Uterus (tissue), 4 donors: ENCODE measurements at places on chromosomes 3 and 15. TPM values are rescaled to one million over a fixed set of nuclear protein-coding genes. Genes with fewer than 3 reads are reported as not detected.

GRCh38 chr3:159766563-159767185 lies 222.0 kb upstream of the IL12A start:
- no peak overlapping the region for H3K4me3 ChIP-seq
- no peaks in the 10 kb centered on the region for H3K4me1 ChIP-seq
- no peaks in the 10 kb centered on the region for H3K36me3 ChIP-seq
- DNase-seq, result no peak

DNA sequence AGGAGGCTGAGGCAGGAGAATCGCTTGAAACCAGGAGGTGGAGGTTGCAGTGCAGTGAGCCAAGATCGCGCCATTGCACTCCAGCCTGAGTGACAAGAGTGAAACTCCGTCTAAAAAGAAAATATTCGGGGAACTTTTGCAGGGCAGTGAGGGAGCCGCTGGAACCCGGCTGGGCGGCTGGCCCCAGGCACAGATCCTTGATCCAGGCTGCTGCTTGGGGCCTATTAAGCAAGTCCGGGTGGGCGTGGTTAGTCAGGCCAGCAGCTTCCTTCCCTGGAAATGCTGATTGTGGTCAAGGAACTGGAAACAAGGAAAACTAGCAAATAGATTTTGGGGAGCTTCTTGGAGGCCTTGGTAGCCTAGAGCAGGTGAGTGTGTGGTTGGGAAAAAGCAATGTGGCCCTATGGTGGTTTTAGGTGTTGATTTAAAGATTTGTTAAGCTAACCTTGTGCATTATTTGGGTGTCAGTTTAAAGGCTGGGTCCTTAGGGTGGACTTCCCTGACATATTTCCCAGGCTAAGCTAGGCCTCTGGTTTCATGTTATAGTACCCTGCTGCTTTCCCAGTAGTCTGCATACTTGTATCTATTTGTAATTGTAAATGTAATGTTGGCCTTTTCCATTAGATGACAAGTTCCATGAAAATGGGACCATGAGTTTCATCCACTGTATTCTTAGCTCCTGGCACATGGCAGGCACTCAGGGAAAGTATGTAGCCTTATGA lies 17.7 kb upstream of the SNX22 start:
- no peaks in the 10 kb centered on the region for H3K36me3 ChIP-seq
- no peak overlapping the region for H3K27ac ChIP-seq
- no peaks in the 10 kb centered on the region for H3K27me3 ChIP-seq
- no peaks in the 10 kb centered on the region for H3K4me1 ChIP-seq
- H3K4me3 ChIP-seq, result no peak overlapping the region

DNA sequence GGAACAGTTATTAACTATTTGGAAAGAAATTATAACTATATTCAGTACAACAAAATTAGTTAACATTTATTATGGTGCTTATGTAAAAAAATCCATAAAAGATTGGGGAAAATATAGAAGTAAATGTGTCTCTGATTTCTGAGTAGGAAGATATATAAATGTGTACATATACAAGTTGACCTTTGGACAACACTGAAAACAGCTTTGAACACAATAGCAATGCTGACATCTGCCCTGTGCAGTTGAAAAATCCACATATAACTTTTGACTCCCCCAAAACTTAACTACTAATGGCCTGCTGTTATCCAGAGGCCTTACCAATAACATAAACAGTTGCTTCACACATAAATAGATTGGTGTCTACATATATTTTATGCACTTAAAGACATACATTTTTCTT lies 12.3 kb downstream of the TIMMDC1 start:
- no peak overlapping the region for H3K27ac ChIP-seq
- H3K36me3 ChIP-seq, result no peaks in the 10 kb centered on the region
- no peaks in the 10 kb centered on the region for H3K4me1 ChIP-seq
- DNase-seq, result no peak
- H3K4me3 ChIP-seq, result no peak overlapping the region

DNA sequence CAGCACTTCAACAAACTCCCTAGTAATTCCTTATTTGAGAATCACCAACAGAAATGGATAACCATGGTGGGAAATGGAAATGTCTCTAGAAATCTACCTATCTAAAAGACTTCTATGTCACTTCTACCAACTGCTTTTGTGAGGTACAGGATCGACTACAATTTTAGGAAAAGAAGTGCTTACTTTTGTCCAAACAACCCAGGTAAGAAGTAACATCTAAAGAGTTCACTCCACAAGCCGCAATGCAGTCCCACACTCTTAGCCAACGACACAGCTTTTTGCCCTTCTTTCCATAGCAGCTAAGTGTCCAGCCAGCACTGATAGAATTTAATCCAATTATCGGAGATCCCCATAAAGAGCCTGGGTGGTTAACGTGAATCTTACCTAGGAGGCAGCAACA lies 28.1 kb downstream of the ANXA2 start:
- no peaks in the 10 kb centered on the region for H3K36me3 ChIP-seq
- no peaks in the 10 kb centered on the region for H3K4me1 ChIP-seq
- no peak for DNase-seq
- H3K27ac ChIP-seq, result no peak overlapping the region
- H3K27me3 ChIP-seq, result no peaks in the 10 kb centered on the region

DNA sequence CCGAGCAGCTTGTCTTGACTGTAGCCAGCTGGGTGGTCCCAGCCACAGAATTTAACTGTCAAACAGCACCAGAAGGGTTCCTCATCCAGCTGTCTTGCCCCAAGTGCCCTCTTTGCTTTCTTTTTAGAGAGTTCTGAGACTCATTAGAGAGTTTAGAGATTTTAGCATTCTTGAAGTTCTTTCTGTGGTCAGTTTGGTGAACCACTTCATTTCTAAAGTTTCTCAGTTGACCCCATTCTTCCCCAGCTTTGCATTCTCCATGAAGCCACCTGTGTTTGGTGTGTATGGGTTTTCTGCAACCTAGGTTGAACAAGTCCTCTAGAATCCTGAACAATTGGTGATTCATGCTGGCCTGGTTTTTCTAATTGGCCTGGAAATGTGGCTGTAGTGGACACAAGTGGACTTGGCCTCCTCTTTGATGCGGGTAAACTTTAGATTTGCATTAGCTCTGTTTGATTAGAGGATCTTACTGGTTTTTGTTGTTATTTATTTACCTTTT lies 33.7 kb downstream of the FLNB start:
- DNase-seq, result no peak
- no peaks in the 10 kb centered on the region for H3K27me3 ChIP-seq
- H3K4me1 ChIP-seq, result no peaks in the 10 kb centered on the region
- H3K4me3 ChIP-seq, result no peak overlapping the region

DNA sequence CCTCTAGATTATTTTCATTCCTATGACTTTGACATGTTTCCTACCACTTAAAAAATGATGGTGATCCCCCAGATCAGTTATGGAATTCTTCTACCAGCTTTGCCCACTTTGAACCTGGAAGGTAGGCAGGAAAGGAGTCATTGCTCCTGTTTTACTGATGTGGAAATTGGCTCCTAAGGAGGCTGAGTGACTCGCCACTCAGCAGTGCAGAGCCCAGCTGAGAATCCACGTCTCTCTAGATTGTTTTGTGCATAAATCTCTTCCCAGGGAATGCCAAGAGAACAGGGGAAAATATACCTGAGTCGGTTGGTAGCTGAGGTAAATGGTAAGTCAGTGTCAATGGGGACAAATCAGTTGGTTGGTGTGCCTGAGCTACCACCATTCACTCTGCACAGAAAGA lies 4.7 kb downstream of the LTF start:
- H3K36me3 ChIP-seq, result no peaks in the 10 kb centered on the region
- DNase-seq, result no peak
- no peaks in the 10 kb centered on the region for H3K4me1 ChIP-seq
- H3K4me3 ChIP-seq, result no peak overlapping the region

- no peaks in the 10 kb centered on the region for H3K27me3 ChIP-seq
- H3K27ac ChIP-seq, result no peak overlapping the region
- no peaks in the 10 kb centered on the region for H3K4me1 ChIP-seq
- H3K36me3 ChIP-seq, result no peaks in the 10 kb centered on the region
Measured at GRCh38 chr15:55907797-55908196, 85.6 kb downstream of the NEDD4 start.

- no peak for DNase-seq
- no peak overlapping the region for H3K4me3 ChIP-seq
- no peaks in the 10 kb centered on the region for H3K4me1 ChIP-seq
- H3K27me3 ChIP-seq, result no peaks in the 10 kb centered on the region
- H3K36me3 ChIP-seq, result no peaks in the 10 kb centered on the region
- no peak overlapping the region for H3K27ac ChIP-seq
Measured at GRCh38 chr3:115388811-115389210, 234.5 kb upstream of the GAP43 start.

DNA sequence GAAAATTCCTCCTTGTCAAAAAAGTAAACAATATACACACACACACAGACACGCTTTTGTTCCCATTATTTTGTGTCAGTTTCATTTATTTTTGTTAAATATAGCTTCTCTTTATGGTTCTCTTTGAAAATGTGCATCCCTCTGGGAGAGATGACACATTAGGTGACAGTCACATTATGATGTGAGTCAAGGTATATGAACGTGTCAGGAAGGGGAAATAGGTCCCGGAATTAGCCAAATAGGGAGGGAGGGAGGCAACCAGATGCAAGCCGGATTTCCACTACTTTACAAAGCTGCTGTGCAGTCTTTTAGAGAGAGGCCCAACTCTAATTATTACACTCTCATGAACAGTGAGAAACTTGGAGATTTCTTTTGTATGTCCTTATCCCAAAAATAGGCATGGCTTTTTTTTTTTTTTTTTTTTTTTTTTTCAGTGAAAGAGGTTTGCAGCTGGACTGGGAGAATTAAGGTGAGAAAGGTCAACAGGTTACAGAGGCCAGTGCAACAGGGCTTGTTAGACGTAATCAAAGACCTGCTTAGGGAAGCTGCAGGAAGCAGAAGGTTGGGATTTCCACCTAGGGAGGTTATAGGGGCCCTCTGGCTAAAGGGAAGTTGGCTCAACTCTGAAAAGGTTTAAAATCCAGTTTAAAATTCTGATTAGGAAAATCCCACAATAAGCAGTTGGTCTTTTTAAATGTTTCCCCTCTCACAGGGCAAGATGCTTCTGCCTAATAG lies 240.5 kb upstream of the UBE2E1 start:
- H3K27me3 ChIP-seq, result no peaks in the 10 kb centered on the region
- no peaks in the 10 kb centered on the region for H3K4me1 ChIP-seq
- no peak overlapping the region for H3K27ac ChIP-seq
- no peaks in the 10 kb centered on the region for H3K36me3 ChIP-seq
- DNase-seq, result no peak

DNA sequence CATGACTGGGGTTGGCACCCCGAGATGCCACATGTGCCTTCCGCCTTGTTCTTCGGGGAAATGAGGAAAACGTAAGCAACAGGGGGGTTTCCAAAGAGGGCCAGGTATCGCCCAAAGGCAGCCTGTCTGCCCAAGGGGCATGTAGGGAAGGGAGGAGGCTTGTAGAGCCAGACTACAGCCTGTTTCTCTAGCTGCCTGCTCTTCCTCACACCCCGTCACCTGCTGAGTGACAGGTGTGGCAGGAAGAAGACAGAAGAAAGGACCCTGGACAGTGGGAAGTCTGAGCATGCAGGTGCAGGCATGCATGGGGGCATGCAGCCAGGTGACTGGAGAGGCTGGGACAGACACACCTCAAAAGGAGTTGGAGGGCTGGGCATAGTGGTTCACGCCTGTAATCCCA lies 9.8 kb downstream of the PLA2G4E start:
- no peak overlapping the region for H3K27ac ChIP-seq
- DNase-seq, result no peak
- no peak overlapping the region for H3K4me3 ChIP-seq
- no peaks in the 10 kb centered on the region for H3K27me3 ChIP-seq
- H3K36me3 ChIP-seq, result no peaks in the 10 kb centered on the region

FAM227B gene
- total RNA-seq, result 2.6 TPM

- no peaks in the 10 kb centered on the region for H3K27me3 ChIP-seq
- no peak for DNase-seq
- no peaks in the 10 kb centered on the region for H3K4me1 ChIP-seq
- no peak overlapping the region for H3K27ac ChIP-seq
- no peak overlapping the region for H3K4me3 ChIP-seq
Measured at GRCh38 chr3:196927571-196928453, 14.5 kb downstream of the NCBP2 start.

- peak; percentile 32 for DNase-seq
- peak overlapping the region; percentile 1 for H3K4me3 ChIP-seq
- H3K27me3 ChIP-seq, result no peaks in the 10 kb centered on the region
- H3K36me3 ChIP-seq, result no peaks in the 10 kb centered on the region
- no peaks in the 10 kb centered on the region for H3K4me1 ChIP-seq
- peak overlapping the region; percentile 23 for H3K27ac ChIP-seq
Measured at GRCh38 chr3:157045238-157045850, 114.6 kb downstream of the CCNL1 start.

IGSF11 gene
- total RNA-seq, result 1.2 TPM

DNA sequence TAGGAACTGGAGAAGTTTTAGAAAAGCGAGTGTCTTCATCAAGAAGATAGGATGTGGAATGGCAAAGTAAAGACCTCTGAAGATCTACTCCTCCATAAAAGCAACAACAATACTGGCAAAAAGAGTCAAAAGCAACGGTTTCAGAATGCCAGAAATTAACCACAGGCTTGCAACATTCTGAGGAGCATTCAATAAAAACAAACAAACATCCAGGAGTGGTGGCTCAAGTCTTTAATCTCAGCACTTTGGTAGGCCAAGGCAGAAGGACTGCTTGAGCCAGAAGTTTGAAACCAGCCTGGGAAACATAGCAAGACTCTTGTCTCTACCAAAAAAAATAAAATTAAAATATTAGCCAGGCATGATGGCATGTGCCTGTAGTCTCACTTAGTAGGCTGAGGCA lies 143.2 kb upstream of the HACD2 start:
- H3K4me3 ChIP-seq, result no peak overlapping the region
- peaks cover 5% of the 10 kb centered on the region for H3K4me1 ChIP-seq
- H3K27ac ChIP-seq, result no peak overlapping the region
- H3K27me3 ChIP-seq, result no peaks in the 10 kb centered on the region
- H3K36me3 ChIP-seq, result no peaks in the 10 kb centered on the region

- no peaks in the 10 kb centered on the region for H3K27me3 ChIP-seq
- DNase-seq, result peak; percentile 32
- H3K4me1 ChIP-seq, result no peaks in the 10 kb centered on the region
- no peaks in the 10 kb centered on the region for H3K36me3 ChIP-seq
- H3K27ac ChIP-seq, result no peak overlapping the region
Measured at GRCh38 chr3:54427941-54428871, 305.9 kb downstream of the CACNA2D3 start.

CRYGS gene
- 6.2 TPM for total RNA-seq

- no peak overlapping the region for H3K27ac ChIP-seq
- no peaks in the 10 kb centered on the region for H3K36me3 ChIP-seq
- no peaks in the 10 kb centered on the region for H3K27me3 ChIP-seq
- no peaks in the 10 kb centered on the region for H3K4me1 ChIP-seq
- no peak for DNase-seq
Measured at GRCh38 chr3:15924914-15925313, 127.1 kb upstream of the ANKRD28 start.

- H3K4me3 ChIP-seq, result no peak overlapping the region
- no peak for DNase-seq
- no peaks in the 10 kb centered on the region for H3K36me3 ChIP-seq
- peaks cover 5% of the 10 kb centered on the region for H3K4me1 ChIP-seq
- no peak overlapping the region for H3K27ac ChIP-seq
Measured at GRCh38 chr15:91938136-91938535, 84.6 kb downstream of the SLCO3A1 start.

GRCh38 chr15:65948383-65948782 lies 79.1 kb downstream of the RAB11A start:
- H3K4me1 ChIP-seq, result no peaks in the 10 kb centered on the region
- H3K27me3 ChIP-seq, result no peaks in the 10 kb centered on the region
- no peaks in the 10 kb centered on the region for H3K36me3 ChIP-seq
- DNase-seq, result no peak
- no peak overlapping the region for H3K4me3 ChIP-seq

- no peaks in the 10 kb centered on the region for H3K27me3 ChIP-seq
- H3K4me3 ChIP-seq, result no peak overlapping the region
- no peaks in the 10 kb centered on the region for H3K4me1 ChIP-seq
Measured at GRCh38 chr15:43189296-43189695, 4.1 kb downstream of the CCNDBP1 start.
